ENCODE measurements at places on chromosomes 3 and 15. TPM values are rescaled to one million over a fixed set of nuclear protein-coding genes. Genes with fewer than 3 reads are reported as not detected.

- DNase-seq, result no peak
These were observed 36.1 kb downstream of the CFAP44 start for GRCh38 chr3:113405180-113405579.

PLCH1 gene
- total RNA-seq, result 21.4 TPM

IL16 gene
- total RNA-seq, result 0.05 TPM

GRCh38 chr15:61794881-61795280, 265.4 kb downstream of the VPS13C start:
- DNase-seq, result no peak

- no peak for DNase-seq
These were observed 116.7 kb downstream of the FNDC3B start for GRCh38 chr3:172155897-172156585.

C3orf85 gene
- total RNA-seq, result not detected

GRCh38 chr3:188562144-188562543, 408.2 kb downstream of the LPP start:
- DNase-seq, result no peak

DNA sequence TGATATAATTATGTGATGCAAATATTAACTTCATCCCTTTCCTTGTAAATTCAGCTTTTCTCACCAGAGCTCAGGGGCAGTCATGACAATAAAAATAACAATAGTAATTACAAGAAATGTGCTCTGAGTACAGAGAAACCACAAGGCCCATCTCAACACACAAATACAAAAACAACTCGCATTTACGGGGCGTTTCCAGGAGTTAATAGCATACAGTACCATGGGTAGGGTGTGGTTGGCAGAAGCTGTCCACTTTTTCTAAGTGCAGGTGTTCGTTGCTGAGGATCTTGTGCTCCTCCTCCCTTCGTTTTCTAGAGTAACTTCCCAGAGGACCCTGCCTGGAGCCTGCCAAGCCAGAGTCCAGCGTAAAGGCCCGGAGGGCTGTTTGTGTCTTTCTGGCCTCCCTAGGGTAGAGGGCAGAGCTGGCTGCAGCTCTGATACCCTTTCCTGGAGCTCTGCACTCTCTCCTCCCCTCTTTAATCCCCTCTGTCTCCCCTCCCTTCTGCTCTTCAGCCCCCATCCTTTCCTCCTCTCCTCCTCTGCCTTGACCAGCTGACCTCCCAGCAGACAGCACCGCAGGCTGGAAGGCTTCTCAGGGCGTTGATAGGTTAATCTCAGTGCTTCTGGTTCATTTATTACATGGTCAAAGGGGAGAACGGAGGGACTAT, 11.4 kb downstream of the SEMA3G start:
- no peak for DNase-seq

DNA sequence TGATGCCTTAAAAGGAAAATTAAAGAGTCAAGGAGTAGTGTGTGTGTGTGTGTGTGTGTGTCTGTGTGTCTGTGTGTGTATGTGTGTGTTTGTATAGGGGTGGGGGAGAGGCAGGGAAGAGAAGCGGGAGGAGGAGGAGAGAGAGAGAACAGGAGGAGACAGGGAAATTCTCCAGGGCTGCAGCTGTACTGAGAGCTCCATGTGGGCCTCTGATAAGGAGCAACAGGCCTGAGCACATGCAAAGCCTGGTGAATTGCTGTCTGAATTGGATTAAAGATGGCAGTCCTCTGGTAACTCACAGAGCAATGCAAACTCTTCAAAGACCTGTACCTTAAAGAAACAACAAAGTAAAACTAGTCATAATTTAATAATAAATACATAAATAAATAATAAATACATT, 70.6 kb downstream of the SEMA6D start:
- DNase-seq, result no peak

DNA sequence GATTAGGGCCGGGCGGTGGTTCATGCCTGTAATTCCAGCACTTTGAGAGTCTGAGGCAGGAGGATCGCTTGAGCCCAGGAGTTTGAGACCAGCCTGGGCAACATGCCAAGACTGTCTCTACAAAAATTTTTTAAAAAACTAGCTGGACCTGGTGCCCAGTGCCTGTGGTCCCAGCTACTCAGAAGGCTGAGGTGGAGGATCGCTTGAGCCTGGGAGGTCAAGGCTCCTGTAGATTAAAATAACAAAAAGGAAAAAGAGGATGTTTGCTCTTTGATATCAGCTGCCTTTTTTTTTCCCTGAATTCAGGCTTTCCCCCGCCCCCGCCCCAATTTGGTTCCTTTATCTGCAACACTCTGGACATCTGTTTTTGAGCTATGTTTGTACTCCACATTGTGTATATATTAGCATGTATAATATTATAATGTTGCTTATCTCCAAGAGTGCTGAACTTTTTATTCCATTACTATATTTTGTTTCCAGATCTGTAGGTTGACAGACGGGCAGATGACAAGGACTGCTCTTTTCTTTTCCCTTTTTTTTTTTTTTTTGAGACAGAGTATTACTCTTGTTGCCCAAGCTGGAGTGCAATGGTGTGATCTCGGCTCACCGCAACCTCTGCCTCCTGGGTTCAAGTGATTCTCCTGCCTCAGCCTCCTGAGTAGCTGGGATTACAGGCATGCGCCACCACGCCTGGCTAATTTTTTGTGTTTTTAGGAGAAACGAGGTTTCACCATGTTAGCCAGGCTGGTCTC, 4.6 kb downstream of the SNAP23 start:
- DNase-seq, result no peak

DNA sequence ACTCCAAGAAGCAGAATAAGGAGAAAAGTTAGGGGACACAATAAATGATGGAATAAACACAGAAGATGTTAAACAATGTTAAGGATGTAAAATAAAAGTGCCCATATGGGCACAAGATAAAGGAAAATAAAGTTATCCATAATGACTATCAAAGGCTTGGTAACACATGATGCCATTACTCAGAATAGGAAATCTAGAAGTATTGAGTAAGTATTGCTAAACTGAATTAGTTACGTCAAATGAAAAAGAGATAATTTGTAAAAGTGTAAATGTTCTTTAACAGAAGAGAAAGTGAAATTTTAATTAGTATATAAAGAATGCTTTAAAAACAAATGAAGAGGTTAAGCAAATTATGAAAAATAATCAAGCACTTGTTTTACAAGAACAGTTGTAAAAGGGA, 6.7 kb downstream of the COPS2 start:
- no peak for DNase-seq

DNA sequence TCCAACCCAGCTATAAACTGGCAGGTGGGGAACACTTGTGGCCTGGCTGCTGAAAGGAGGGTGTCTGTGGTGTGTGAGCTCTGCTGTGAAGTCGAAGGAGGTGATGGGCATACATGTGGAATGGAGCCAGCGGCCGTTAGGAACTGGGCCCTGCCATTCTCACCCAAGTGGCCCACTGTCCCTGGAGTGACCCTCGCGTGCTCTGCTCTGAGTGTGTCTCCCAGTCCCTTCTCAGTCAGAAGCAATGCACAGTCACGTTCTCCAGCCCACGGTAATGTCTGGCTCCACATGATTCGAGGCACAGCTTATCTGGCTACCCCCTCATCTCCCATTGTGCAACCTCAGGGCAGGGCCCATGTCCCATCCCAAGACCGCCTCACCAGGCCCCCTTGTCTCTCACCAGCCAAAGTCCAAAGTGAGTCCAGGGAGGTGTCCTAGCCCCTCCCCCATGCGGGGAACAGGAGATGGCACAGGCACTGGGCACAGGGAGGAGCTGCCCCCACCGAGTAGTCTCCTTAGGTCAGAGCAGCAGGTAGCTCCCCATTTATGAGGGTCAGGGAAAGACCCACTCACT, 62.9 kb downstream of the ZNF445 start:
- DNase-seq, result no peak

GRCh38 chr3:139430493-139430892, 41.0 kb upstream of the COPB2 start:
- DNase-seq, result no peak

DNA sequence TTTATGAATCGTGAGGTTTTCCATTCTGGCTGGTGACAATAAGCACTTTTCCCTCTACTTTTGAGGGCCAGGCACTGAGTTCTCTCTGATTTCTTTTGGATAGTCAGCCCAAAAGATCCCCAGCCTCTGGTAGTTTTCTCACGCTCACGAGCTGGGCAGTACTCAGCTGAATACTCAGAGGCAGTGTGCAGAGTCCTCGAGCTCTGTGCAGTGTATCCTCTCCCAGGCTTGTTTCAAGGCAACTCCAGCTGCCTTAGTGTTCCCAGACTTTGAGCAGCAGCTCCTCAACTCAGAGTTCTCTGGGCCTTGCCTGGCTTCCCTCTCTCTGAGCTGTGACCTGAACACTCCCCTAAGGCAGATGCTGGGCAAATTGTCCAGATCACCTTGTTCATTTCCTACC, 59.1 kb upstream of the IQSEC1 start:
- DNase-seq, result no peak

USF3 gene
- total RNA-seq, result 19.7 TPM

SMAD6 gene
- 5.4 TPM for total RNA-seq

- no peak for DNase-seq
These were observed 619.2 kb downstream of the DIPK2A start for GRCh38 chr3:144590854-144591253.

GRCh38 chr3:183591881-183592521, 36.5 kb upstream of the KLHL6 start:
- DNase-seq, result no peak

DNA sequence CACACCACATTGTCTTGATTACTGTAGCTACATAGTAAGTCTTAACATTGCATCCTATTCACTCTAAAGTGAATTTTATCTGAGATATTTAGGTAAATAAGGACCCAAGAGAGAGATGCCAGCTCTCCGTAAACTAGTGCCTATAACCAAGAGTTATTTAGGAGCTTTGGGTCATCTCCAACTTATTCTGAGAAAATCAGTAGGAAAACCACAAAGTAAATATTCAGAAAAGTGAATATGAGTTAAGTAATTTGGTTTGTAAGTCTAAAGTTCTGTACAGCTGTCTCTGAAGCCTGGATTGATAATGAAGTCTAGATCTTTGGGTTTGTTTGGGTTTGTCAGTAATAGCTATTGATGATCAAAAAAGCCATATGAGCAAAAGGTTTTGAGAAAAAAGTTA, 120.0 kb downstream of the FNDC3B start:
- DNase-seq, result no peak
